ENCODE measurements at places on chromosomes 1 and 21.

DNA sequence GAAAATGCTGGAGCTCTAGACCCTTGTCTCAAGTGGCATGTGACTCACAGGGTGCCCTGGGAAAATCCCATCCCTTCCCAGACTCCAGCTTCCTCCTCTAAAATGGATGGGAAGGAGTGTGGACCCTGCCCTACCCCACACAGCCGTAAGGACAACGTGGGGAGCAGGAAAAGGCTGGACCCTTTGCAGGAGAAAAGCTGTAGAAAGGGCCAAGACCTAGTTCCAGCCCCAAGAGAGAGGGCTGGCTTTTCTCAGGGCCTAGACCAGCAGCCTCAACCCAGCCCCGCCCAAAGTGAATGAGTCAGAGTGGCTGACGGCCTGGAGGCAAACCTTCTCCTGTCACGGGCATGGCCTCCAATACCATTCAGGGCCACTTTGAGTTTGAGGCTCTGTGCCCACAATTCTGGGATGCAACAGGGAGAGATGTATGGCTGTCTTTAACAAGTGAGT, 1.1 kb downstream of the LAMB3 start:
- no peak for DNase-seq

- no peak for DNase-seq
Observed at GRCh38 chr1:239816081-239816782, 275.5 kb upstream of the FMN2 start.

- no peak for DNase-seq
Observed at GRCh38 chr1:233635765-233636502, 22.0 kb downstream of the KCNK1 start.

DNA sequence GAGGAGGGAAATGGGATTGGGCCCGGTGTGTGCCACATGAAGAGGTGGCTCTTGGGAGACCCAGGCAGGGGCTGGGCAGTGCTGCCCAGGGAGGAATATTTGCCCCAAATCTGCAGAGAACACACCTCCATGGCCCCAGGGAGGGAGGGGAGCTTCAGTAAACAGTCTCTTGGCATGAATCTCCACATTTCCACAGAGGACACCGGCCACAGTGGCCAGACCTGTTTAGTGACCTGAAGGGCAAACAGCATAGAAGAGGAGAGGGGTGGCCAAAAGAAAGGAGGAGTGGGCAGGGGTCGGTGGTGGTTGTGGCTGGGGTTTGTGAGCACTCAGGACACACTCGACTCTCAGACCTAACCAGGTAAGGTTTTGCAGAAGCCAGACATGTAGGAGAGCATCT, 54.0 kb upstream of the IFFO2 start:
- DNase-seq: no peak

DNA sequence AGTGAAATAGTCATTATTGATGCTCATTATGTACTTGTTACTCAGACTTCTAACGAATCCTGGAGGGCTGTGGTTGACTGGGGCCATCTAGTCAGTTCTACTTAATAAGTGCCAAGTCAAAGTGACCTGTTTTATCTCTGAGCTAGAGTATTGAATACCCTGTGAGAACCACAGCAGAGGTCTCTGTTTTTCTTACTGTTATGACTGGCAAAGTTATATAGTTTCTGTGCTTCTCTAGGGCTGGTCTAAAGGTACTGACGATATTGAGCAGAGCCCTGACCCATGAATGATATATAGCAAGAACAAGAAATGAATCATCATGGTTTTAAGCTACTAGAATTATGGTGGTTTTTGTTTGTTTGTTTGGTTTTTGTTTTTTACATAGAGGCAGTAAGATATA, 555.8 kb downstream of the PLA2G4A start:
- no peak for DNase-seq
